Stimulated activated CD4-positive, alpha-beta T cell treated with anti-CD3 and anti-CD28 coated beads, Interleukin-4, amount 100 ng/mL, for 4 hours (primary cell): ENCODE measurements at places on chromosomes 3 and 15.

DNA sequence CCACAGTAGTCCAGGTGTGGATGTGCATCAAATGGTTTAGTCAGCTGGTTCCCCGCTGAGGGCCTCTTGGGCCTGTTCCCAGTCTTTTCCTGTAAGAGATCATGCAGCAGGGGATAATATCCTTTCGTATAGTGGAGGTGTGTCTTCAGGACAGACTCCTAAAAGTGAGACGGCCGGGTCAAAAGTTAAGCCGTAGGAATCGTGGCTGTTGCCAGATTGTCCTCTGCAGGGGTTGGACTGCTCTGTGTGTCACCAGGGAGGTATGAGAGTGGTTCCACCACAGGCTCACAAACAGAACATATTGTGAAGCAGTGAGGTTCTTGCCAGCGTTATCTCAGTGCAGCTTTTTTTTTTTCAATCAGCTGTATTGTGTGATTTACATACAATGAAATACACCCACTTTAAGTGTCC lies 95.0 kb downstream of the VGLL4 start:
- DNase-seq, result no peak

- DNase-seq, result no peak
Observed at GRCh38 chr3:155286736-155287135, 6.7 kb downstream of the STRIT1 start.

- DNase-seq, result no peak
Observed at GRCh38 chr3:139934613-139935015, 371 bp upstream of the CLSTN2 start.

- DNase-seq, result no peak
Observed at GRCh38 chr3:48594417-48595049, 596 bp downstream of the COL7A1 start.

GRCh38 chr15:67768313-67768977 lies 56.9 kb upstream of the SKOR1 start:
- no peak for DNase-seq

DNA sequence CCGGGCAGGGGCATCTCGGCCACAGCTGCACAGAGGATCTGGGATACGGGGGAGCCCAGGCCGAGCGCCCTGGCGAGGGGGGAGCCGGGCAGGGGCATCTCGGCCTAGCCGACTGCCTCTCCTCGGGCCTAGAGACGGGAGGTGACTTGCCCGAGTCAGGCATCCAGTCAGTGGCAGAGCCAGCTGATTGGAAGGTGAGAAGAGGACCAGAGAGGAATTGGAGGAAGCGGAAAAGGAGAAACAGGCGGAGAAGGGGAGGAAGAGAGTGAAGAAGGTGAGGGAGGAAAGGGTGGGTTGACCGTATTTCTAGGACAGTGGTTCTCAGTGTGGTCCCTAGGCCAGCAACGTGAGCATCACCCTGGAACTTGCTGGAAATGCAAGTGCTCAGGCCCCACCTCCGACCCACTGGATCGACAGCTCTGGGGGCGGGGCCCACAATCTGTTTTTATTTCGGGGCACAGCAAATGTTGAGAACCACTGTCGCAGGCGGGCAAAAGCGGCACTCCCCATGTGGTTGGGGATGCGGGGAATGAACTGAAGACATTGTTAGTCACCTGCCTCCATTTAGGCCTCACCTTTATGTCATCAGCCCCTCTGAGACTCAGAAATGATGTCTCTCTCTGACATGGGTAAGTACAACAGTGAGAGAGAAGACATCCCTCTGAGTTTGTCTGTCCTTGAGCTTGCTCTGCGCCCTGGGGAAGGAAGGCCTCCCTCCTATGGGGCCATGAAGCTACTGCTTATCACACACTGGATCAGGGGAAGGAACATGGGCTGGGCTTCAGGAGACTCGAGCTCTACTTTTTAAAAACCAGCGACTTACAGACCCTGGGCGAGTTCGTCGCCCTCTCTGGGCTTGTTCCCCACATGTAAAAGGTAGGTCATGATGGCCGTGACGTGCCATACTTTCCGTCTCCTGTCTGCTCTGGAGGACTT lies 1.0 kb upstream of the MELTF start:
- DNase-seq, result no peak

DNA sequence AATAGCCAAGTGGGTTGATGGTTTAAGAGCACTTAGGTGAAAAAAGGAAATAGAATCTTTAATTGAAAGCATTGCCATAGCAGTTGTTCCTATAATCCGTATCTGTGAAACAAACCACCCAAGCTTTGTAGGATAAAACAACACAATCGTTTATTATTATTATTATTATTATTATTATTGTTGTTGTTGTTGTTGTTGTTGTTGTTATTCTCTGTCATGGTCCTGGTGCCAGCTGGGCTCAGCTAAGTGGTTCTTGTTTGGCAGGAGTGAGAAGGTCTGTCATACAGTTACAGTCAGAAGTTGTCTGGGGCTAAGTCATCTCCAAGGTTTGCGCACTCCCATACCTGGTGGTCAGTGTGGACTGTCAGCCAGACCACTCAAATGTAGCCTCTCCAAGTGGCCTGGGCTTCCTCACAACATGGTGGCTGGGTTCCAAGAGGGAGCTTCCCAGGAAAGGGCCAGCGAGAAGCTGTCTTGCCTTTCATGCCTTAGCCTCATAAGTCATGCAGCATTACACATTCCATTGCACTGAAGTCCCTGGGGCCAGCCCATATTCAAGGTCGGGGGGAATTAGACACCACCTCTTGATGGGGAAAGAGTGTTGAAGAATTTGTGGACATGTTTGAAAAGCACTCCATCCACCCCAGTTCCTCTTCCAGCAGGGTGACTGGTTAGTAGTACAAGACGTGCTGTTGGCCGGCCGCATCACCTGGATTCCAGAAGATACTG lies 54.3 kb upstream of the FGD5 start:
- DNase-seq, result no peak

DNA sequence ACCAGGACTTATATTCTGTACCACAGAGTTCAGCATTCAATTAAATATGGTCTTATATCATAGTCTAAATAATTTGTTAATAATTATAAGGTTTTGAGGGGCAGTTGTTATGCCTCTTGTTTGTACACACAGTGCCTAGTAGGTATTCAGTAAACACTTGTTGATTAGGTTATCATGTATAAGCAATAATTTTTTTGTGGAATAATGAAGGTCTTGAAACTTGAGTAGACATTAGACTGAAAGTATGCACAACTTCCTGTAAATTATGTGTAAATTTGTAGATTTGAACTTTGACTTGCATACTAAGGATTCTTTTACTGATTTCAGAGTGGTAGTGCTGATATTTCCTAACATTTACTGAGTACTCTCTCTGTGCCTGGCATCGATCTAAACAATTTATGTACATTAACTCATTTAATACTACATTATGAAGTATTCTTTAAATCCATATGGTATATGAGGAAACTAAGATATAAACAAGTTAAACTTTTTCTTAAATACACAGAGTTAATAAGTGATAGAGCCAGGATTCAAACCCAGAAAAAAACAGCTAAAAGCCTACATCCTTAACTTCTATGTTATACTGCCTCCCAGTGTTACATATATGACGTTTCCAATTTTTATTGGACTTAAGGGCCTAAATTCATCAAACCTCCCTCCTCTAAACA lies 65.1 kb downstream of the GLCE start:
- DNase-seq, result no peak

GRCh38 chr3:19632099-19633074 lies 301.6 kb downstream of the EFHB start:
- DNase-seq, result no peak

GRCh38 chr15:81023483-81024264 lies 23.0 kb downstream of the TLNRD1 start:
- no peak for DNase-seq

DNA sequence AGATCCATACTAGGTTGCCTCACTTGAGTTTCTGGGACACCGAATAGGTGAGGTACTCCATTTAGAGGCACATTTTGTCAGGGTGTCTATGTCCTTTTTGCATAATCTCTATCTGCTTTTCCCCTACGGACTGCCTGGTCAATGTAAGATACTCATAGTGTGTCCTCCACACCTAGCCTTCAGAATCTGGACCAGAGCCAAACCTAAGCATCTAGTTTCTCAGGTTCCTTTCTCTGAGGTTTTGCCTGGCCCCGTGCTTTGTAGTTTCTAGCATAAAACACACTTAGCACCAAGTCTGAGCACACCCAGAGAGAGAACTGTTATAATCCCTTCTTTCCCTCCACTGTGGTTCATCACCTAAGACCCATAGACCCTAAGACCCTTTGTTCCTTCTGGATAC lies 105.9 kb upstream of the MLF1 start:
- DNase-seq, result no peak

DNA sequence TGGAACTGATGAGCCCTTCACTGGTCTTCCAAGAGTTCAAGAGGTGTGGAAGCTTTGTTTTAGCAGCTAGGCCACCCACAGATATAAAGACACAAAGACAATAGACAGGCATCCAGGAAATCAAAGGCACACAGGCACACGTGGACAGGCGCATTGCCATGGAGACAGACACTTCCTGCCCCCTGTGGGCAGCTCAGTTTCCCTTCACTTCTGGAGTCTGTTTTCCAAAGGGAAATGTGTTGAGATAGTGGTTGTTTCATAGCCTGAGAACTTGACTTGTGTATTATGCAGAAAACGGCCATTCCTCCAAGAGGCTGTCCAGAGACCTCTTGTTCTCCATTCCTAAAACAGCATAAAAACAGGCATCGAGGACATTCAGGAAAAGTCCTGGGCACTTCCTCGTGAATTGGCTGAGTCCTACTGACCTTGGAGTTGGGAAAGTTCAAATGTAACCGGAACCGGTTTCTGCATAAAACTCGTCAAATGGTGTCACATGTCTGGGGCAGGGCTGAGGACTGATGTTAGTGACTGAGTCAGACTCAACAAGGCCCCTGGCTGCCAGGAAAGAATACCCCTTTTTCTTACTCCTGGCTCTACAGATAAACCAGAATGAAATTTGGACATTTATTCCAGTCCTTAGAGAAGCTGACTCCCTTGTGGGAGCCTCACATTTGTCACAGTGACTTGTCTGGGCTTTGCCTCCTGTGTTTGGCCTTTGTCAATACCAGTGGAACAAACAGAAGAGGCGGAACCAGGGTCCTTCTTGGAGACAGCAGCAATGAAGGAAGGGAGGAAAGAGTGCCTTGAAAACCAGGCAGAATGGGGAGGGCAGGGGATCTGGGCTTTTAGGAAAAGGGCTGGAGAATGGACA lies 1.3 kb downstream of the ALPK3 start:
- no peak for DNase-seq

DNA sequence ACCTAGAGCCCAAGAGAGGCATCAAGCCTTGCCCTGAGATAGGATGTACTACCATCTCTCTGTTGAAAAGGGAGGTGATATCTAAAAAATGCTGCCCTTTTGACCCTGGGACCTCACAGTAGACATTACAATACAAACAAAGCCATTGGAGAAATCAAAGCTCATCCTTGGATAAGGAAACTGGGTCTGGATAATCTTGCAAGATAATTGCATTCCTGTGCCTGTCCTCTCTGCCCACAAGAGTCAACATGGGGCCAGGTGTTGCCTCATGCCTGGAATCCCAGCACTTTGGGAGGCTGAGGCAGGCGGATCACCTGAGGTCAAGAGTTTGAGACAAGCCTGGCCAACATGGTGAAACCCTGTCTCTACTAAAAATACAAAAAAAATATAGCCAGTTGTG lies 57.3 kb upstream of the DLG1 start:
- no peak for DNase-seq
